Esophagus squamous epithelium (tissue), 5 donors: ENCODE measurements at places on chromosomes 16 and 17.

DNA sequence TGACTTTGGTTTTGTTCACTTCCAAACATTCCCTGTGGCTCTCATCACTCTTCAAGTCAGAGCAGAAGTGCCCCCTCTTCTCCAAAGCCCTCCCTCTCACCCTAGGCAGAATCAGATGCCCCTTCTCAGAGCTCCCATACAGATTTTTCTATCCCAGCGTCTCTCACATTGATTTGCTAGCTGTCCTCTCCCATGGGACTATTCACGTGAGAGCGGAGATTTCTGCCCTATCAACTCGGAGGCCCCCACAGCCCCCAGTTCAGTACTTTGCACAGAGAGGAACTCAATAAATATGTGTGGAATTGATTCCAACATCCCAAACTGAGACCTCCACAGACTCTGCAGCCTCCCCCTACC, 182.6 kb downstream of the C16orf78 start:
- no peak for DNase-seq

DNA sequence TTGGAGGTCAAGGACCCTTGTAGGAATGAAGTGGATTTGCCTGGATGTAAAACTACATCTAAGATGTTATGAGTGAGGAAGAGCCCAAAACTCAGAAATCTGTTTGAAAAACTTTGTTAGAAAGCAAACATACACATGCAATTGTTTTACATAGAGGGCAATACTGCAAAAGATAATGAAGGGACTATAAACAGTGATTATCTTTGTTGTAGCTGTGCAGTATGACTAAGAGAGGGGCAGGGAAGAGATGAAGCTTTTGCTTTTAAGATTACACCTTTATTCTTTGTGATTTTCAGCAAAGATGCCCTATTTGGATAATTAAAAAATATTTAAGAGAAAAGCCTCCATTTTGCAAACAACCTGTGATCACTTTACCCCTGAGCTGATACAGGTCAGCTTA, 839.9 kb upstream of the RBFOX1 start:
- DNase-seq = no peak

- no peak for DNase-seq
These were observed 6.3 kb downstream of the SULT1A1 start for GRCh38 chr16:28603381-28604185.

GRCh38 chr16:31407406-31407805, 14.3 kb downstream of the ITGAD start:
- DNase-seq = no peak

GRCh38 chr16:11015076-11015475, 70.7 kb downstream of the CLEC16A start:
- DNase-seq = no peak

- no peak for DNase-seq
These were observed 1.1 kb upstream of the C16orf90 start for GRCh38 chr16:3496386-3496785.

- DNase-seq = peak; percentile 21
These were observed 27.5 kb downstream of the ZCCHC14 start for GRCh38 chr16:87465306-87465705.

- no peak for DNase-seq
These were observed 1.6 kb downstream of the HIC1 start for GRCh38 chr17:2056206-2057174.

DNA sequence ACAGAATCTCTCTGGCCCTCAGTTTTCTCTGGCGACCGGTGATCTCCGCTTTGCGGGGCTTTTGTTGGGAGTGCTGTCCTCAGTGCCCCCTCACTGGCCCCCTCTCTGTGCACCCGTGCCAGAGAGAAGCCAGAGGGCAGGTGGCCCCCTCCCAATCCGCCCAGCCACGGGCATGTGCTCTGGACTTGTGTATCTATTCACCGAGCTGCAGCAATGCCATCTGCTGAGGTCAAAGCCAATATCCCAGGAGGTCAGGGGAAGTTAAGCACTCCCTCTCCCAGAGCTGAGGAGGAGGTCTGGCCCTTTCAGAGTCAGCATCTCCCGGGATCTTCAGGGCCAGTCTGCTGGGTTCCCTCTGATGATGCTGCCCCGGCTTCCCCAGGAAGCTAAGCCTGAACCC, 5.1 kb downstream of the CACNG5 start:
- no peak for DNase-seq

GRCh38 chr17:64687961-64688360, 25.9 kb upstream of the SMURF2 start:
- DNase-seq = no peak

GRCh38 chr16:88132836-88133506, 181.7 kb downstream of the BANP start:
- no peak for DNase-seq

DNA sequence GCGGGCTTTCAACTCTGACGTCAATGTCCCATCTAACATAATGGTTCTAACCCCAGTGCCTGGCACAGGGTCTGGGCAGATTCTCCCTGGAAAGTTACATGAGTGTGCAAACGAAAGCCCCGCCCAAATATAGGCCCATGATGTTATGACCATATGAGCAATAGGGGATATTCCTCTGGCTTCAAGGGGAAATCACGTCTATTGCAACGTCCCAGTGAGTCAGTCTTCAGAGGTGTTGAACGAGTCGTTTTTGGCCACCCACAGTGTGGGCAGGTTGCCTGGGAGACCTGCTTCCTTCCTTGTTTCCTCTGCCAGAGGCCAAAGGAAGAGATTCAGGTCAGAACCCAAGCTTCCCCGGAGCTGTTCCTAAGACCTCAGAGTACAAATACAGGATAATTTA, 30.3 kb downstream of the PIK3R5 start:
- DNase-seq = no peak

DNA sequence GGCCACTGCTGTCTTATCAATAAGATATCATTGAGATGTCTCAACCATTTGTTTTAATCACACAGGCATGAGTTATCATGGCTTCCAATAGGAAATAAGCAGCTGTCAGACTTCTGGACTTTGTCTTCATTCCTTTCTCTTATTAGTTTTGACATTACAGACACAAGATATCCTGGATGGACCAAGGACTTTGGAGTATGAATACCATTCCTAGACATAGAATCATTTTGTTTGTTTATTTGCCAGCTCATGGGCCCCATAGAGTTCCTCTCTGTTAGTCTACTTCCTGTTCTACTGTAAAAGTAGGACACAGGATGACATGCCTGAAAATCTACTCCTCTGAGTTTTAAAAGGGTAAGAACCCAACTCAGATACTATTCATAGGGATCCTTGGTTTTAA, 77.7 kb upstream of the KCNJ16 start:
- DNase-seq = no peak

GRCh38 chr17:69271023-69271422, 42.4 kb upstream of the ABCA10 start:
- DNase-seq = no peak

DNA sequence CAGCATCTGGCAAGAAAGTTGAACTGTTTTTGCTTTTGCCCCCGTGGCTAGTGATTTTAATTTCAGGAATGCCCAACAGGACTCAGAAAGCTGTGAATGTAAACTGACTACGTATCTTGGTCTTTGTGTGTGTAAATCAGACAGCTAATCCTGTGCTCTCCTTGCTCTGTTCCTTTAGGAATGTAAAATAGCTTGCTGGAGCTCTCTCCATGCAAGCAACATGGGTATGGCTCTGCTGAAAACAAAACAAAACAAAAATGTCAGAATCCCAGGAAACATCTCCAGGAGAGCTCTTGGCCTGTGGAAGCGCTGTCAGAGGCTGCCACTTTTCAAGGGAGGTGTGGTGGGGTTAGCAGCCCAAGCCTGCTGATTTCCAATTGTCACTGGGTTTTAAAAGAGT, 161.8 kb upstream of the NOG start:
- no peak for DNase-seq
